ENCODE measurements at places on chromosomes 16 and 17.

- peak; percentile 26 for DNase-seq
These were observed 12.8 kb upstream of the DBNDD1 start for GRCh38 chr16:90031931-90032673.

DNA sequence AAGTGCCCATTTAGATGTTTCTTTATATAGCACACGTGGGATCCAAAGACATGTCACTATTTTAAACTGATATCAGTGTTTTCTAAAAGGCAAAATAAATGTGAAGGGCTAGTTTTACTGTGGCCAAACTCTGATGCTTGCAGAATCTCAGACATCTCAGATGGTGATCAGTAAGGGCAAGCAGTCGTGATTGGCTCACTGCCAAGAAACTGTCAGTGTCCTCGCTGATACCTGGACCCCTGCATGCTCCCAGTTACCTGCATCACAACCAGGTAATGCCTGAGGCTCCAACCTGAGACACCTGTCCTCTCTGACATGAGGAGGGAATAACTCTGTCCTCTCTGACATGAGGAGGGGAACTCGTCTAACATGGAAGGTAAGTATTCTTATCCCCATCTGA is 114.0 kb downstream of the SPECC1 start:
- no peak for DNase-seq

DNA sequence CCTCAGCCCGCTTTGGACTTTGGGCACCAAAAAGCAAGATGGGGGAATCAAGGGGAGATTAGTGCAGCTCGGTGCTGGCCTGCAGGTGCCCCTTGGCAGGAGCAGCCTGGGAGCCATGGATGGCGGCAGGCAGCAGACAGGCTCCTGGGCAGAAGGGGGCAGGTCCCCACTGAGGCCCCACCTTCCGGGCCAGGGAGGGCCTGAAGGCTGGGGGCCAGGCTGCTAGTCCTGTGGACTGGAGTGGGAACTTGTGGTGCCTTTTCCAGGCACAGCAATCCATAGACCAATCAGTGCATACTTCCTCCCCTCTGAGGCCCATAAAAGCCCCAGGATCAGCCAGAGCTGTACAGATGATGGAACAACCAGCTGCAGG is 64.0 kb downstream of the USP32 start:
- DNase-seq = no peak

GRCh38 chr16:21666772-21667171 is 3.0 kb downstream of the OTOA start:
- no peak for DNase-seq

DNA sequence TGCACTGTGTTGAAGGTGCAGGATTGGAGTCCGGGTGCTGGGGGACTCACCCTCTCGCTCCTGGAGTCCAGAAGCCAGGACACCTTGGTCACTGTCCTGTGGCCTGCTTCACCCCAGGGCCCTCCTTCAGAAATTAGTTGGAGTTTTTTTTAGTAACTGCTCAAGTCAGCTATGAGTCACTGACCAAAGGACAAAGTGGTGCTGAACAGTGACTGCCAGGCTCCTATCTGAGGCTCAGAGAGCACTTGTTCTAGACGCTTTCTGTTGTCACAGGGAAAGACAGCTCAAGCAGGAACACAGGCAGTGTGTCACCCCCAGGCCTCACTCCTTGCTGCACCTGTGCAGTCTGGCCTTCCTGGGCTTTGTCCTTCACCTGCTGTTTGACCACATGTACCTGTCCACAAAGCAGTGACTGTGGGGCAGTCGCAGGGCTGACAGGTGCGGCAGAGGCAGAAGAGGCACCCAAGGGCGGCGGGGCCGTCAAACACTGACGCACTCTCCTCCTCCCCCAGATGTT is 4.1 kb upstream of the FAAP100 start:
- no peak for DNase-seq

- DNase-seq = peak; percentile 53
These were observed 17.1 kb downstream of the TBX2 start for GRCh38 chr17:61416540-61417363.

DNA sequence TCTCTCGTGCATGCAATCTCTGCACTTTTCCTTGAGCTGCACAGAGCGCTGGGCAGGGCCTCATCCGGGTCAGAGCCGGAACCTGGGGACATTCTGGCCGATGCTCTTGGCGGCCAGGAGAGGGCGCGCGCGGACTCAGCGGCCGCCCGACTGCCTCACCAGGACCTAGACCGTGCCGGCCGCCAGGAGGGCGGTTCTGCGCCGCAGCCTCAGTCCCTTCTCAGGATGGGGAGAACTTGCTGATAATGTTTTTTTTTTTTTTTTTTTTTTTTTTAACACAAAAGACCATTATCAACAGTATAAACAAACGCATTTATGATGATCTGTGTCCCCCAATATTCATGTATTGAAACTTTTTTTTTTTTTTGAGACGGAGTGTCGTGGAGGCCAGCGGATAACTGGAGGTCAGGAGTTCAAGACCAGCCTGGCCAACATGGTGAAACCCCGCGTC is 8.1 kb upstream of the FLYWCH2 start:
- DNase-seq = peak; percentile 34
